ENCODE measurements at places on chromosomes 6 and 20.

DNA sequence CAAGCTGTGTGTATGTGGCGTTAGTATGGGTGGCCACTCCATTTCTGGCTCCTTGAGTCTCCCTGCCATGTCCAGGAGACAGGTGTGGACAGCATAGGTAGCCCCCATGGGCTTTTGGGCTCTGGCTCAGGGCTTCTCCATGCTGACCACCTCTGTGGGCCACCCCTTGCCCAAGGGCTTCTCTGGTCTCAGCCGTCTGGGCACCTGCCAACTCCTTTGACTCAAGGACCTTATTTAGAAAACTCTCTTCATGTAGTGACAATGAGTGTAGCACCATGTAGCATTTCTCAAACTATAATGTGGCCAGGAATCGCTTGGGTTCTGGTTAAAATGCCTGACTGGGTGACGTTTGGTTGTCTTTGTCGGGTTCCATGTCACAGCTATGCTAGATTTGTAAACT lies 5.1 kb upstream of the GTSF1L start:
- H3K4me3 ChIP-seq = no peak overlapping the region
- H3K4me1 ChIP-seq = no peaks in the 10 kb centered on the region
- no peaks in the 10 kb centered on the region for H3K36me3 ChIP-seq
- H3K27ac ChIP-seq = no peak overlapping the region

DNA sequence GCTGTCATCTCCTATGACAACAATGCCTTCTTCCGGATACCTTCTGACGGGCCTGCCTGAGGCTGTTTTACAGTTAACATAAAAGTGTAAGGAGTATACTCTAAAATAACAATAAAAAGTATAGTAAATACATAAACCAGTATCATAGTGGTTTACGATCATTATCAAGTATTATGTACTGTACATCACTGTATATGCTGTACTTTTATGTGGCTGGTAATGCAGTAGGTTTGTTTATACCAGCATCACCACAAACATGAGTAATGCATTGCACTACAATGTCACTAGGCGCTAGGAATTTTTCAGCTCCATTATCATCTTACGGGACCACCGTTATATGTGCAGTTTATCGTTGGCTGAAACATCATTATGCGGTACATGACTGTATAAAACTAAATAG lies 76.5 kb downstream of the VEGFA start:
- no peaks in the 10 kb centered on the region for H3K27me3 ChIP-seq
- DNase-seq = no peak
- H3K27ac ChIP-seq = no peak overlapping the region
- peaks cover 4% of the 10 kb centered on the region for H3K4me1 ChIP-seq

DNA sequence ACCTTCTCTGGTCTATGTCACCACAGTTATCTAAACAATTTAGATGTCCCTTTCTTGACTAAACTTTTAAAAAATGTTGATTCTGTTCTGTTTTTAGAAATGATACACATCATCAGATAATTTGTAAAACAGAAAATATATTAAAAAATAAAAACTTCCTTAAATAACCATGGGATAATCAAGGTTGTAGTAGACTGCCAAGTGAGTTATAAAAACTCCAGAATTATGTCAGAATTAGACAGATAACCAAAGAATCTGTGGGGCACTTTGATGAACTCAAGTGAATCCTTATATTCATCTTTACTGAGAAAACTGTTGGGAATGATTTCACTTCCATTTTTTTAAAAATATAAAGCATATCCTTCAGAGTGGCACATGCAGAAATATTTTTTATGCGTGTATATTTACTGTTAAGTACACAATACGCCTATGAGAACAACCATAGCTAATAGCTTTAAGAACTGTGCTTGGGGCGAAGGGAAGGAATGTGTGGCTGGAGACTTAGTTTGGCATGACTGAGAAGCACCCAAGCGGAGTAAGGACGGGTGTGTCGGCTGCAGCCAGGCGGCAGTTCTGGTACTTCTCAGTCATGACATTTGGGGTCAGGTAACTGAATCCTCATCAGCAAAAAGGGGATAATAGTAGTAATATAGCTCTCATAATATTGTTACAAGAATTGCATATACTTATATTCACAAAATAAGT lies 604.7 kb upstream of the CITED2 start:
- H3K4me3 ChIP-seq = no peak overlapping the region
- DNase-seq = no peak
- H3K27ac ChIP-seq = no peak overlapping the region
- H3K4me1 ChIP-seq = peaks cover 2% of the 10 kb centered on the region
- H3K36me3 ChIP-seq = no peaks in the 10 kb centered on the region
- no peaks in the 10 kb centered on the region for H3K27me3 ChIP-seq

- H3K27me3 ChIP-seq = no peaks in the 10 kb centered on the region
- no peak overlapping the region for H3K27ac ChIP-seq
- H3K4me3 ChIP-seq = no peak overlapping the region
Measured at GRCh38 chr6:104541411-104541810, 318.3 kb downstream of the HACE1 start.

GRCh38 chr6:13354331-13355042 lies 26.1 kb upstream of the TBC1D7 start:
- DNase-seq = no peak
- no peak overlapping the region for H3K27ac ChIP-seq
- no peak overlapping the region for H3K4me3 ChIP-seq
- no peaks in the 10 kb centered on the region for H3K27me3 ChIP-seq
- peaks cover 2% of the 10 kb centered on the region for H3K4me1 ChIP-seq
- no peaks in the 10 kb centered on the region for H3K36me3 ChIP-seq

DNA sequence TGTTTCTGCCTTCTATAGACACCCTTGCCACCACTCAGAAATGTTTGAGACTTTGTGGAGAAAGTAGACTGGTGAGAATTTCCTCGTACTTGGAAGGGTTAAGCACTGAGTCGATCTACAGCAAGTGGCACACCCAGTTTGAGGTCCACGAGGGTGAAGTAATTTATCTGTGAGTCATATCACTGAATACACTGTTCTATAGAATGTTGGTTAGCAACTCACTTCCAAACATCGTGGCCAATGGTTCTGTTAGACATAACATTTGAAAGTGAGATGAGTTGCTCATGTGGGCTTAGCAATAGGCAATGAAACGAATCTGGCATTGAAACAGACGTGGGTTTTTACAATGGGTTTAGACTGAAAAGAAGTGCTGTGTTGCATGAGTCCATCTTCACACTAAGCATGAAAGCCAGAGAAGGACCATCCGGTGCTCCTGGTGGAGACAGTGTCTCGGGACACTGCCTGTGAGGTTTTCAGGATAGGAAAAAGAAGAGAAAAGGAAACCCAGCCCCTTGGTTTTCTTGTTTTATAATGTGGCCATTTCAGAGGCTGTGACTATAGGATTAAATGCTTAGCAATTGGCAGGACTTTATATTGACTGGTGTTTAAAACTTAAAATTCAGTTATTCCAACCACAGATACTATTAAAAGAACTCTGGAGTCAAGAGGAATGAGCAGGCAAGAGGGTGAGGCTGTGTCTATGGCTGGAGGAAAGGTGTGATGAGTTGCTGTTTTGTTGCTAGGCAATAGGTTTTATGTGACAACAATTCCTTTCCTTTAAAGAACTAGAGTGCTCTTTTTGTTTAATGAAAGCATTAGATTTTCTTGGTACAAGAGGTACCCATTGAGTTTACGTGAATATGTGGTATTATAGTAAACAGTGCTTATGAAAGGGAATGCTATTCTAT lies 31.0 kb upstream of the EZR start:
- no peaks in the 10 kb centered on the region for H3K36me3 ChIP-seq
- no peak overlapping the region for H3K27ac ChIP-seq
- no peaks in the 10 kb centered on the region for H3K27me3 ChIP-seq
- peaks cover 20% of the 10 kb centered on the region for H3K4me1 ChIP-seq
- DNase-seq = no peak
- no peak overlapping the region for H3K4me3 ChIP-seq

GRCh38 chr20:14384416-14385175 lies 47.2 kb upstream of the FLRT3 start:
- no peak for DNase-seq
- no peaks in the 10 kb centered on the region for H3K4me1 ChIP-seq
- H3K27ac ChIP-seq = no peak overlapping the region
- H3K36me3 ChIP-seq = no peaks in the 10 kb centered on the region

- H3K4me3 ChIP-seq = no peak overlapping the region
- H3K4me1 ChIP-seq = no peaks in the 10 kb centered on the region
- no peaks in the 10 kb centered on the region for H3K27me3 ChIP-seq
- no peaks in the 10 kb centered on the region for H3K36me3 ChIP-seq
Measured at GRCh38 chr6:94184666-94185464, 765.5 kb upstream of the EPHA7 start.

DNA sequence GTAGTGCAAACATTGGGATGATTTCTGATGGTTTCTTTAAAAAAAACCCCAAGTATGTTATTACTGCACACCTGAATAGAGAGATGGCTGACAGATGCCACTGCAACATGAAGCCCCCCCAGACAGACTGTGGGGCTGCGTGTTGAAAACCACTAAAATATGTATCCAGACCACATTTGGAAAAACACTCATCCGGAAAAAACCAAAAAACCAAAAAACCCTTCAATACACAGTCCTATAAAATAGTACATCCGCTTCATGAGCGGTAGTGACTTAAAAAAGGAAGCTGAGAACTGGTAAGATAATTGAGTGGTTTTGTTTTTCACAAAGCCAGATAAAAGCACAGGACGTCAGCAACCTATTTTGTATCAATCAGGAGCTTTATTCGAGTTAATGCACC lies 47.1 kb upstream of the EDN3 start:
- H3K4me1 ChIP-seq = no peaks in the 10 kb centered on the region
- no peaks in the 10 kb centered on the region for H3K36me3 ChIP-seq
- no peak overlapping the region for H3K4me3 ChIP-seq
- no peak overlapping the region for H3K27ac ChIP-seq
- no peaks in the 10 kb centered on the region for H3K27me3 ChIP-seq
- no peak for DNase-seq

- peaks cover 2% of the 10 kb centered on the region for H3K27me3 ChIP-seq
- H3K36me3 ChIP-seq = no peaks in the 10 kb centered on the region
- DNase-seq = no peak
Measured at GRCh38 chr6:31680226-31681134, at the start of gene LY6G5C. LY6G5C (minus strand) TSS chr6:31681067; CDS start chr6:31680373, 694 bp downstream.

DNA sequence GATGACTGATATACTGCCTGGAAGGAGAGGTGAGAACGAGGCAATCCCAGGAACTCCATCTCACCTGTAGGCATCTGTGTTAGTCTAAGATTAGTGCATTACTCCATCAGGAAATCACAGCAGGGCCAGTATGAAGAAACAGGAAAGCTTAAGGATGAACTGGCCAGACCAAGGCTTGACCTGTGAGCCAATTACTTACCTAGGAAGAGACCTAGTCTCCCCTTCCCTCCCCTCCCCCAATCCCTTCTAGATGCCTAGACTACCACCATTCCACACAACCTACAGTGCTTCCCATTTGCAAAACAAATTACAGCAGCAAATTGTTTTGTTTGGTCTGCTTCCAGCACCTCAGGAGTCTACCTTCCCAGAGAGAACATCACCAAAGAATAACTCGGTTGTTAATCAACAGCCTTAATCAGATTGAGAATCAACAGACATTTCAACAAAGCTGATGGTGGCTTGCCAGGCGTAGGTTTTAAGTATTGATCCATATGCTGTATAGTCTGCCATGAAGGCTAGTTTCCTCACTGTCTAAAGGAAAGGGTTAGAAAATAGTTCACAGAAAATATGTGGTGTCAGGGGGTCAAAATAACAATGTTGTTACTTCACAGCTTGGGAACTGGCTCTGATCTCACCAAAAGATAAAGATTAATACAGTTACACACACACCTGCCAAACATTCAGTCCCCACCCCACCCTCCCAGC lies 10.1 kb downstream of the PKHD1 start:
- H3K27ac ChIP-seq = peak overlapping the region; percentile 35
- H3K4me1 ChIP-seq = no peaks in the 10 kb centered on the region
- H3K36me3 ChIP-seq = no peaks in the 10 kb centered on the region
- H3K27me3 ChIP-seq = no peaks in the 10 kb centered on the region
- H3K4me3 ChIP-seq = no peak overlapping the region
- DNase-seq = peak; percentile 64

GRCh38 chr6:399785-400534 lies 8.4 kb downstream of the IRF4 start:
- DNase-seq = no peak
- H3K4me3 ChIP-seq = no peak overlapping the region
- no peak overlapping the region for H3K27ac ChIP-seq
- H3K27me3 ChIP-seq = peaks cover under 1% of the 10 kb centered on the region
- H3K36me3 ChIP-seq = no peaks in the 10 kb centered on the region

DNA sequence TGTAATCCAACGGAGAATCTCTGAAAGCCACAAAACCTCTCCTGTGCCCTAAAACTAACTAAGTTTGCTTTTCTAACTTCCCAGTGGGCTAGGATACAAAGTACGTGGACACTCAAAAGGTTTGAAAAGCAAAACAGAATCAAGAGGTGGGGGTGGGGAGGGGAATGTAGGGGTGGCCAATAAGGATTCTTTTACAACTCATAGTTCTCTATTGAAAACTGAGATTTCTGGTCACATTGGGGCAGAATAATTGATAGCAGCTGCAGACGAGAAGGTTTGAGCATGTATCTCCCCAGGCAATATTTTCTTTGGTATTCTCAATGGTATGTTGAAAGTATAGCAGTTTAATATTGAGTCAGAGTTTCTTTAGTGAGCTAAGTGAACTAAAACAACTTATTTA lies 376.7 kb upstream of the CITED2 start:
- no peak overlapping the region for H3K27ac ChIP-seq
- no peaks in the 10 kb centered on the region for H3K27me3 ChIP-seq
- no peak overlapping the region for H3K4me3 ChIP-seq

- no peaks in the 10 kb centered on the region for H3K27me3 ChIP-seq
- H3K36me3 ChIP-seq = no peaks in the 10 kb centered on the region
- H3K4me3 ChIP-seq = no peak overlapping the region
- H3K4me1 ChIP-seq = no peaks in the 10 kb centered on the region
Measured at GRCh38 chr6:90787446-90787845, 200.6 kb upstream of the MAP3K7 start.

DNA sequence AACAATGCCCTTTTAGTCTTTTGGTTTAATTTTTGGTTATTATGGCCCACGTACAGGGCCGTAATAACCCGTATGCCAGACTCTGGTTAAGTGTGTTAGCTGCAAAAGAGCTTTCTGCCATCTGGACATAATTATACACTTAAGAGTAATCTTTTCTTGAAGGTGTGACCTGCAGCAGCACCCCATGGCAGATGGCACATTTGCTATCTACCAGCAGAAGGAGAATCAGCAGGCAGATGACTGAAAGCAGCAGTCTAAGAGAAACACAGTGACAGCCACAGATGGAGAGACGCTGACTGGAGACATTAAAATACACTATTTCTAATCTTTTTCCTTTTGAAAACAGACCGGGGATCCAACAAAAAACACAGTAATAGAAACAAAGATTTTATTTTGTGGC lies 18.7 kb downstream of the ASF1A start:
- H3K4me1 ChIP-seq = no peaks in the 10 kb centered on the region
- no peaks in the 10 kb centered on the region for H3K27me3 ChIP-seq
- no peak for DNase-seq

DNA sequence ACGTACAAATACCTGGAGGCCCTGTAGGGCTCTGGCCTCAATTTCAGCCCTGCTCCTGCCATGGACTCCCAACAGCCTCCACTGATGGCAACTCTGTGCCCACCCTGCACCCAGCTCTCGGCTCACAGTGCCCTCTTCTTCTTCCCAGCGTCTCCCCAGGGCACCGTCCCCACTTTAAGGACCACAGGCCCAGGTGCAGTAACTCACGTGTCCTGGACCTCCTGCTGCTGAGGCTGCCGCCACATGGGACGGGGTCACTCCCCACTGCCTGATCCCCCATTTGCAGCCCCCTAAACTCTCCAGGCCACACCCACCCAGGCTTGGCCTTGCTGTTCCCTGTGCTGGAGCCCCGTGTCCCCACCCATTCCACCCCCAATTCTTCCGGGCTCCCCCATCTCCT lies 223.4 kb downstream of the PREX1 start:
- no peaks in the 10 kb centered on the region for H3K36me3 ChIP-seq
- DNase-seq = no peak
- H3K4me1 ChIP-seq = peaks cover 2% of the 10 kb centered on the region
- no peaks in the 10 kb centered on the region for H3K27me3 ChIP-seq
- no peak overlapping the region for H3K27ac ChIP-seq
